ENCODE measurements at places on chromosomes 4 and X.

DNA sequence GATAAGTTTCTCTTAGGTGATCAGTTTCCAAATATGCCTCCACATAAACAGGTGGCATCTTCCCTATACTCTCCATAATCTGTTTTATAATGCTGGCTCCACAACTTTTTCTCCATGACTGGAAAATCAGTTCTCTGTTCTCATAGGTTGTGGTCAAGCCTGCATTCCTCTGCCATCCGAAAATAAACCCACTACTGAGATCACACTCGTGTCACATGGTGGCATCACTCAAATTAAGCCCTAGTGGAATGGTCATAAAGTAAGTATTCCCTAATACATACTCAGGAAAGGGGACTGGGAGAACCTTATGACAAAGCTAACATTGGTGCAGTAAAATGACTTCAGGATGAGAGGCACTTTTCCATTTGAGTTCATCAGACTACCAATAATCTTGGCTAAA is 37.6 kb downstream of the MAGED4B start:
- DNase-seq, result no peak

- DNase-seq, result no peak
These were observed 6.0 kb upstream of the CWH43 start for GRCh38 chr4:48979914-48980579.

DNA sequence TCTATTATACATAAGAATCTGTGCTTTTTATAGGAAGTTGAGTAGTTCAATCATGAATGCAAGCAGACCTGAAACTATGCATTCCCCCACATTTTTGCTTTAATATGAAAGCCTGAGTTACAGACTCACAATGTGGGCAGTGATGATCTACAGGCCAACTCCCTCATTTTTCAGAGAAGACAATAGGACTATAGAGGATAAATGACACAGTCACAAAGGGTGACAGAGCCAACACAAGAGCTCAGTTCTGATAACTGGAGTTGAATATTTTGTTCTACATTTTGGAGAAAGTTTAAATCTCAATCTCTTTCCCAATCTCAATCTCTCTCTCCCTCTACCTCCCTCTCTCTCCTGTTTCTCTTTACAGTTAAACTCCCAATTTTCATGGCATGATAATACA is 27.0 kb downstream of the MBNL3 start:
- no peak for DNase-seq

GRCh38 chrX:110444996-110445395 is 86.3 kb downstream of the RTL9 start:
- peak; percentile 13 for DNase-seq

DNA sequence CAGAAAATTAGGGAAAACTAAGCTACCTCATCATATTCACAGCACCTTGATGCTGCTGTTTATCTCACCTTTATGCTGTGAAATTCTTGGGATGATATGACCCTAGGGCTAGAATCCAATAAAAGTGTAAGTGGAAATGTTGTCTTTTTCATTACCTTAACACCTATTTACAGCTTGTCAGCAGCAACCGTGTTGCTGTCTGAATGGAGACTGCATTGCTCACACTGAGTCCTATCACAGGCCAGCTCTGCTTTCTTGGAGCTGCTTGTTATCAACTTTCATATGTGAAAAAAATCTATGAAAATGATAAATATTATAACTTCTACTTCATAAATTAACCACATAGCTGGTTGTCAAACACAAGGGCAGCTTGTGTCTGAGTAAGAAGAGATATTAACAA is 789.5 kb downstream of the TECRL start:
- DNase-seq, result no peak

DNA sequence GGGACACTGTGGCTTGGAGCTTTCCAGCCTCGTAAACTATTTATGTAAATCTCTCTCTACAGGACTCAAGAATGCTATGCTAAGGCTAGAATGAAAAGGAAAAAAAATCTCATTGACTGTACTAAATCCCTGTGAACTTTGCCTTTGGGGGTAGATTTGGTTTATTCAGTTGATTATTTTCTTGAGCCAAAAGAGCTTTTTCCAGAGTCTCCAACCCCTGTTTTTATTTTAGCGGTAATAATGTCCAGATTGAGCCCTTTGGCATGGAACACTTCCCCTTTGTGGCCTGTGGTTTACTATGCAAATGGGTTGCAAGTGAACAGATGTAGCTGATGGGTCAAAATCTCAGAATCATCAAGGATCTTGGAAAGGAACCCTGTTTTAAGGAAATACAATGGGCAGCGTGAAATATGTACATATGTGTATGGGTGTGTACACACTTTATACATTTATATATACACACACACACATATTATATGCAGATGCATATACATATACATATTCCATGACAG is 72.9 kb downstream of the FAM9B start:
- DNase-seq, result no peak

DNA sequence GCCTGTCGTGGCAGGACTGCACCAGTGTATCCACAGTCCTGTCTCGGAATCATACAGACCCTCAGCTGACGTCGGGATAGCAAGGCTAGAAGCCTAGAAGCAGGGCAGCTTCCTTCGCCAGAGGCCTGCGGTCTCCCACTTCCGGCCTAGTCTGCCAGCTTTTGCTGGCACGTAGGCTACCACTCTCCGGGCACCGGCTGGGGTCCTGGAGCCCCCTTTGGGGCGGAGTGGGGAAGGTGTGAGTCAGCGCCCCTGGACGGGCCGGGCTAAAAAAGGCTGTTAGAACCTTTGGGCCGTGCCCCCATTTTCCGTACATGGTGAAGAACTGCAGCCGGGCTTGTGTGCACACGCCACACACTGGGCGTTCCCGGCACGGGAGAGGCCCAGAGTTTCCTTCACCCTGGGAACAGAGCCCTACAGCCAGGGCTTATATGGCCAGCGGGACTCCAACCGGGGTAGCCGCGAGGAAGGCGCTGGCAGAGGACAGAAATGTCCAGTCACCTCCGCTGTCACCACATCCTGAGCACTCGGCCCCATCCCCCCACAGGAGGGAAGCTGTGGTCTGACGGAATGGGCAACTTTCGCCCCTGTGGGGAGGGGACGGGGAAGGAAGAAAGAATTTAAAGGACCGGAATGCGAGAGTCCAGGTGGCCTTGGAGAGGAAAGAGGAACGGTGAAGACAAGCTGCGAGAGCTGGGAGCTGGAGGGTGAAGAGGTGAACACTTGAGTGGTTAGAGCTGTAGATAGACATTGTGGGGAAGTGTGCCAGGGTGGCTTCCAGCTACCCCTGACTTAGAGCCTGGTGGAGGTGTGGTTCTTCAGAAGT is 4.6 kb downstream of the MAGIX start:
- no peak for DNase-seq

GRCh38 chr4:113607998-113608397 is 153.5 kb downstream of the CAMK2D start:
- no peak for DNase-seq

- DNase-seq, result no peak
These were observed 305.5 kb upstream of the EMCN start for GRCh38 chr4:100823066-100823992.
